ENCODE measurements at places on chromosomes 12 and 14. TPM values are rescaled to one million over a fixed set of nuclear protein-coding genes. Genes with fewer than 3 reads are reported as not detected.

The GYS2 gene
- total RNA-seq: not detected

DNA sequence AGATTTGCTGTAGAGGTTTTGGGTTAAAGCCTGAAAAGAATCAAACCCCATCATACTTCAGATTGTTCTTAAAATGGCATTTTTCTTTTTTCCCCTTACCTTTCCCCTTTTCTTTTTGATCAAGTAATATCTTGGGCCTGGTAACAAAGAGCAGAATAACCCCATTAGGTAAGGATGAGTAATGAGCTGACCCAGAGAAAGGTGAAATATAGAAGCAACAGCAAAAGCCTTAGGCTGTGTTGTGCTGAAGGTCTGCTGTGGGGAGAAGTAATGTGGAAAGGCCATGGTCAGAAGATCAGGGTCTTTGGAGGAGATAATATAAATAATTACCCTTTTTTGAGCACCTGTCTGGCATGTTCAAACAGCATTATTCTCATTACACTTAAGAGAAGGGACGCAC lies 42.3 kb downstream of the MIA2 start:
- H3K36me3 ChIP-seq: peaks cover 27% of the 10 kb centered on the region
- H3K4me3 ChIP-seq: no peak overlapping the region

The BATF gene
- 1.7 TPM for total RNA-seq

DNA sequence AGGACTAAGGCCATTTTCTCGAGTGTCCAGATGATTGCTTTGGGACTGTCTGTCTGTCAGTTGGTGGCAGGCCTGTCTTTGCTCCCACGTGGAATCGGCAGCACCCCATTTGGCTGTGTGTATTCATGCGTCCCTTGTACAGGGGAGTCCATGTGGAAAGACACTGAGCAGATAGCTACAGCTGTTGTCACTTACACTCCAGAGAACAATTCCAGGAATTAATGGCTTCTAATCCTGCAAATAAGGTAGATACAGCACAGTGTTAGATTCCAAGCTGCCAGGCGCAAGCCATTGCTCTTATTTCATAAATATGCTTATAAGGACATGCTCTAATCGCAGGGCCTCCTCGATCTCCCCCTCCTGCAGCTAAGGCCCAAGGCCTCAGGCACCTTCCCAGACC lies 208.8 kb downstream of the VRK1 start:
- H3K36me3 ChIP-seq: no peaks in the 10 kb centered on the region
- H3K4me1 ChIP-seq: no peaks in the 10 kb centered on the region
- no peak overlapping the region for H3K4me3 ChIP-seq
- no peak for DNase-seq
- H3K27ac ChIP-seq: no peak overlapping the region

DNA sequence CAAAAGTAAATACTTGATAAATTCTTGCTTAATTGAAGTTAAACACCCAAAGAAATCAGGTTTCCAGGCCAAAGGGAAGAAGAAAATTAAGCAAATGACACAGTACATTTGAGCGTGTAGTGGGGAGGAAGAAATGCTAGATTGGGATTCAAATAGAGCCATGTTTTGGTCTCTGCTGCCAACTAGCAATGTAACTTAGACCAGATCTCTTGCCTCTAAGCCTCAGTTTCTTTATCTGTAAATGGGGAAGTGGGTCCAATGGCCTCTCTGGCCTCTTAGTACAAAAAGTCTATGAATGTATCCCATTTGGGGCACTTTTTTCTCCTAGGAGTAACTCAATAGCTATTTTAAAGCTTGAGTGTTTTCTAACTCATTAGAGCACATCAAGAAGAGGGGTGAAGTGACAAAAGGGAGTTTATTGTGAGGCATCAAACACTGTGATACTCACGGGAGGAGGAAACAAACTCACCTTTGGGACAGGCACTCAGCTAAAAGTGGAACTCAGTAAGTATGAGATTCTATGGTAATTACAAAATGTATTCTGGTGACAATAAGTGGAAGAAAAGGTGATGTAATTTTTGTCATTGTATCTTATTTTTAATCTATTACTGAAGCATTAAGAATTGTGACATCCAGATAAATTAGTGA lies 55.8 kb downstream of the DAD1 start:
- H3K27ac ChIP-seq: no peak overlapping the region
- H3K4me1 ChIP-seq: peaks cover 11% of the 10 kb centered on the region
- H3K27me3 ChIP-seq: no peaks in the 10 kb centered on the region
- H3K36me3 ChIP-seq: no peaks in the 10 kb centered on the region
- DNase-seq: no peak
- H3K4me3 ChIP-seq: no peak overlapping the region

DNA sequence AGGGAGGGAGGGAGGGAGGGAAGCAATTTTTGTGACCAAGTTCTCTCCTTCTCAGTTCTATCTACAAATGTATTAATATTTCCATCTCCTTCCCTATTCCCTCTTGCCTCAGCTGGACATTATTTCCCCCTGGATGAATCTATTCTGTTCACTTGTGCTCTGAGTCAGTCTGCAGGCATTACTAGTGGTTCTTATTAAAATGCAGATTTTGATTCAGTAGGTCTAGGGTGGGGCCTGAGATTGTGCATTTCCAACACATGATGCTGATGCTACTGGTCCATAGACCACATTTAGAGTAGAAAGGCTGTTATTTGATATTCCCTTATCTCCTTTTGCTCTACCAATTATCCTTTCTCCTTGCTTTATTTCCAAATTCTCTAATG lies 40.1 kb upstream of the YAF2 start:
- no peak overlapping the region for H3K4me3 ChIP-seq
- H3K4me1 ChIP-seq: no peaks in the 10 kb centered on the region
- H3K27me3 ChIP-seq: no peaks in the 10 kb centered on the region
- no peaks in the 10 kb centered on the region for H3K36me3 ChIP-seq
- H3K27ac ChIP-seq: no peak overlapping the region
- no peak for DNase-seq

DNA sequence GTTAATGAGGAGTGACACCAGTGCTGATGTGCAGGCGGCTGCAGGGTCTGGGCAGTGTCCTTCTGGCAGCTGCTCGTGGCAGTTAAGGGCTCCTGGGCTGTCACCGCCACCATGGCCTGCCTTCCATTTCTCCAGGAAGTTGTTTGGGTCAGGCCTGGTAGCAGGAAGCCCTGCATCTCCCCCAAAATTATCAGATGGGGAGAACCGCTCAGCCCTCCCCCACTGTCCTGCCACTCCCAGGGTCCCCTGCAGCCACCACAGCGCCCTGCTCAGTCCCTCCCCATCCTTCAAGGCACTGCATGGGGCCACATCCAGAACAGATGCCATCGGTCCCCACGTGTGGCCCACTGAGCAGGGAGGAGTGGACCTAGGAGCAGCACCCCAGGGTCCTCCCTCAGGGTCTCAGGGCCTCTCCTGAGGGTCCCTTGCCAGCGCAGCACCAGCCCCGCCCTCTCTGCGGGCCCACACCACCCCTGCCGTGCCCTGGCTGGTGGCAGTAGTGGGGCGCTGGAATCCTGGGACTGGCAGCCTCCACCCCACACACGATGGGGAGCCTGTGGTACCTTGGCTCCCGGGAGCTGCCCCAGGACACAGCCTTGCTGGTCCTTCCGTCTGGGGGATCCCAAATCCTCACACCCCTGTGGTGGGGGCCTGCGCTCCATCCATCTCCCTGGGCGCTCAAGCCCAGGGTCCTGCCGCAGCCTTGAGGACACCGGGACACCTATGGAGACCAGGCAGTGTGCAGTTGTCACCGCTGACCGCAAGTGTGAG lies 10.3 kb upstream of the AMN start:
- no peak overlapping the region for H3K27ac ChIP-seq
- peaks cover 3% of the 10 kb centered on the region for H3K36me3 ChIP-seq
- DNase-seq: no peak
- H3K27me3 ChIP-seq: no peaks in the 10 kb centered on the region
- H3K4me1 ChIP-seq: no peaks in the 10 kb centered on the region

The DEPDC4 gene
- total RNA-seq: not detected

DNA sequence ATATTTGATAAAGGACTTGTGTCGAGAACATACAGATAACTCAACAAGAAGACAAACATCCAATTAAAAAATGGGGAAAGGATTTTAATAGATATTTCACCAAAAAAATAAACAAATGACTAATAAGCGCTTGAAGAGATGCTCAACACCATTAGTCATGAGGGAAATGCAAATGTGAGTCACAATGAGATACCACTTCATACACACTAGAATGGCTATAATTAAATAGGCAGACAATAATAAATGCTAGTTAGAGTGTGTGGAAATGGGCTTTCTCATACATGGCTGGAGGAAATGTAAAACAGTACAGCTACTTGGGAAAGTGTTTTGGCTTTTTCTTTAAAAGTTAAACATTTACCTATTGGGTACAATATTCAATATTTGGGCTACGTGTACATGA lies 34.8 kb downstream of the DLK1 start:
- H3K27me3 ChIP-seq: peaks cover 17% of the 10 kb centered on the region
- DNase-seq: no peak
- H3K27ac ChIP-seq: no peak overlapping the region
- no peaks in the 10 kb centered on the region for H3K36me3 ChIP-seq

The SLC25A47 gene
- not detected for total RNA-seq

The CLEC4C gene
- not detected for total RNA-seq

DNA sequence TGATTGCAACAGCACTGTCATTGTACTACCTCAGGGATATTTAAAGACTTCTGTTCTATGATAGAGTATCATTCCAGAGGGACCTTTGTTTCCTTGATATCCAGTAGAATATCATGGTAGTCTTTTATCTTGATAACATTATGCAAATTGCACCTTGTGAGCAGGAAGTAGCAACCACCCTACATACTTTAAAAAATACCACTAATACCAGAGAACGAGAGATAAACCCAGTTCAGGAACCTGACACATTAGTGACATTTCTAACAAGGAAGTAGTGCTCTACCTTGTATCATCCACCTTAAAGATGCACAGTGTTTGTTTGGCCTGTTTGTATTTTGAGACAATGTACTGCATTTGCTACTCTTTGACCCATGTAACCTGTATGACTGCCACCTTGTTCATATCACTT lies 8.8 kb upstream of the MAP4K5 start:
- no peaks in the 10 kb centered on the region for H3K36me3 ChIP-seq
- no peak overlapping the region for H3K27ac ChIP-seq

The VPS29 gene
- 166 TPM for total RNA-seq

- H3K4me1 ChIP-seq: peaks cover 11% of the 10 kb centered on the region
- no peak overlapping the region for H3K4me3 ChIP-seq
- DNase-seq: no peak
- no peaks in the 10 kb centered on the region for H3K27me3 ChIP-seq
- no peak overlapping the region for H3K27ac ChIP-seq
- H3K36me3 ChIP-seq: no peaks in the 10 kb centered on the region
Observed at GRCh38 chr14:51616724-51617409, 34.8 kb upstream of the FRMD6 start.

- no peaks in the 10 kb centered on the region for H3K27me3 ChIP-seq
- peaks cover 81% of the 10 kb centered on the region for H3K4me1 ChIP-seq
- H3K4me3 ChIP-seq: no peak overlapping the region
- no peaks in the 10 kb centered on the region for H3K36me3 ChIP-seq
Observed at GRCh38 chr12:64660237-64661018, 50.1 kb downstream of the RASSF3 start.

DNA sequence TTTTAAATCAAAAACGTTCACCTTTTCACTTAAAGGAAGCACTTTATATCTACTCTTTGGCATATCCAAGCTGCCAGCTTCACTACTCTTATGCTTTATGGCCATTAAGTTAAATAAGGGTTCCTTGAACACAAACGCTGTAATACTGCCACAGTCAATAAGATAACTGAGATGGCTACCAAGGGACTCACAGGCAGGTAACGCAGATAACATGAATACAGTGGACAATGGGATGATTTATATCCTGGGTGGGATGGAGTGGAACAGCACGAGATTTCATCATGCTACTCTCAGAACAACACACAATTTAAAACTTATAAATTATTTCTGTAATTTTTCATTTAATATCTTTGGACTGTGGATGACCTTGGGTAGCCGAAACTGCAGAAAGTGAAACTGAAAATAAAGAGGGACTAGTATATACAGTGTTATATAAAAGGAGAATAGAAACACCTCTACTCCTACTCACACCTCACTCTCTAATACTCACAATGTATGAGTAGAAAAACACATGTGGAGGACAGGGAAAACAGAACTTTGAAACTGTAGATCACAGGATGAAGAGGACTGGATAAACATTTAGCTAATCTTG lies 367.3 kb downstream of the C12orf50 start:
- H3K4me3 ChIP-seq: peak overlapping the region; percentile 39
- no peaks in the 10 kb centered on the region for H3K4me1 ChIP-seq
- no peaks in the 10 kb centered on the region for H3K36me3 ChIP-seq
- H3K27ac ChIP-seq: no peak overlapping the region
- H3K27me3 ChIP-seq: no peaks in the 10 kb centered on the region
- DNase-seq: no peak
